ENCODE measurements at places on chromosomes 6 and 20.

GRCh38 chr6:159969204-159969912 lies 476 bp downstream of the IGF2R start:
- peak; percentile 19 for DNase-seq

- peak; percentile 53 for DNase-seq
Observed at GRCh38 chr6:42166444-42167141, 6.6 kb upstream of the GUCA1A start.

DNA sequence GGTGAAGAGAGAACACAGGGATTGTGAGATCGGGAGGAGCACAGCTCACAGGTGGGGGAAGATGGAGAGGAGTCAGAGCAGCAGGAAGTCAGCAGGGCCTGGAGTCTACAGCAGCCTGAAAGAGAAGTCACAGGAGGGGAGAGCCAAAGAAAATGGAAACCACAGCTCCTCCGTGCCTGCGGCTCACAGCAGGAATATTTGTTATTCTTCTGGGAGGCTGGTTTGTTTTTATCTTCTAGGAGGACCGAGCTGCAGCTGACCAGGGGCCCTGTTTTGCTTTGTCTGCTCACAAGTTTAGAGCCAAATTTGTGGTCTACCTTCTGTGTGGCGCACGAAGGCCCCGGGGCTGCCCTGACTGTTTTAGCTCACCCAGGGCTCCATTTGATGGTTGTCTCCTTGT lies 81.8 kb downstream of the CLIC5 start:
- DNase-seq: no peak

GRCh38 chr6:63236398-63236817 lies 25.1 kb downstream of the FKBP1C start:
- no peak for DNase-seq

GRCh38 chr6:169168302-169168630 lies 85.4 kb downstream of the THBS2 start:
- DNase-seq: no peak

GRCh38 chr6:159565181-159565710 lies 127.8 kb downstream of the SOD2 start:
- no peak for DNase-seq

DNA sequence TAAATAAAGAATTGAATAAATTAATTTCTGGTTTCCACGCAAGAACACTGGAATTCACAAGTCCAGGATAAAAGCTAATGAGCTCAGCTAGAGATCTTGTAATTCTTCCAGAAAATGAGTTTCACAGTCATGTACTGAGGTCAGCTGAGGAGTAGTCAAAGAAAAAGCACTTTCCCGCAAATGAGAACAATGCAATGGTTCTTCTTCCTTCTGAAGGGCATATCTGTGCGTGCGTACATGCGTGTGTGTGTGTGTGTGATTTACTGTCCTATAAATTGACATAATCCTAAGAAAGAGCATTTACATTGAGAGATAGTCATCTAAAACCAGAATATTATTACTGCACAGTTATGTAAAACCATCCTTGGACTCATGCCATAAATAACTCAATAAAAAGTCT lies 968.9 kb upstream of the EYS start:
- DNase-seq: no peak

- no peak for DNase-seq
Observed at GRCh38 chr6:55759536-55759935, 115.9 kb downstream of the BMP5 start.

DNA sequence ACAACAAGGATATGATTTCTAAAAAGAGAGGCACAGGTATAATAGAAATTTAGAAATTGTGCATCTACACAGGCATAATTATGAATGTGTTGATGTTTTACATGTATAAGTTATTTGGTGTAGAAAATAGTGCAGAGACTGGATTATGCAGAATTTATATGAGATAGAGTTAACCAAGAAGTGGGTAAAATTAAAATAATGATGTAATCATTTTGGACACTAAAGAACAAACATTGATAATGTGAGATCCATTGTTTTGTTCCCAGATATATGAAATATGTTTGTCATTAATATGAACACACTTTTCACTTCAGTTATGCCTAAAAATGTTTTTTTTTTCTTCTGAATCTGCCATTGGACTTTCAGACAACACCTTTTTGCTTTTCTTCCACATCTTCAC lies 37.2 kb upstream of the ZNF337 start:
- no peak for DNase-seq

All from T-cell (primary cell).